ENCODE measurements at places on chromosomes 5 and 9.
A peak's percentile ranks its signal among the peaks of the same experiment; 100 is the strongest.

DNA sequence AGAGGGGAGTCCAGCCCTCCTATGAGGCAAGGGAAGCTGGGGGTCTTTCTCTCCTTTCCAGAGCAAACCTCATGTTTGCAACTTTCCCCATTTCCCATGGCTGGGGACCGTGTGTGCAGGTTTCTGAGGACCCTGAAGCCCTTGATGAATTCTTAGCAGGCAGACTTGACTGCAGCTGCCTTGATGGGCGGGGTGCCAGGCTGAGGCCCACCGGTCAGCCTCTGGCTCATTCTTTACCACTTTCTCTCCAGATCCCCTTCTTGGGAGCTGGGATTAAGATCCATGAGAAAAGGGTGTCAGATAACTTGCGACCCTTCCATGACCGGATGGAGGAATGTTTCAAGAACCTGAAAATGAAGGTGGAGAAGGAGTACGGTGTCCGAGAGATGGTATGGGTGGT is 30.0 kb upstream of the FOXI1 start:
- DNase-seq: no peak

- DNase-seq: no peak
Measured at GRCh38 chr5:95274011-95274410, 10.9 kb downstream of the MCTP1 start.

- peak; percentile 56 for DNase-seq
Measured at GRCh38 chr9:76114144-76114543, 223.7 kb downstream of the PCSK5 start.

DNA sequence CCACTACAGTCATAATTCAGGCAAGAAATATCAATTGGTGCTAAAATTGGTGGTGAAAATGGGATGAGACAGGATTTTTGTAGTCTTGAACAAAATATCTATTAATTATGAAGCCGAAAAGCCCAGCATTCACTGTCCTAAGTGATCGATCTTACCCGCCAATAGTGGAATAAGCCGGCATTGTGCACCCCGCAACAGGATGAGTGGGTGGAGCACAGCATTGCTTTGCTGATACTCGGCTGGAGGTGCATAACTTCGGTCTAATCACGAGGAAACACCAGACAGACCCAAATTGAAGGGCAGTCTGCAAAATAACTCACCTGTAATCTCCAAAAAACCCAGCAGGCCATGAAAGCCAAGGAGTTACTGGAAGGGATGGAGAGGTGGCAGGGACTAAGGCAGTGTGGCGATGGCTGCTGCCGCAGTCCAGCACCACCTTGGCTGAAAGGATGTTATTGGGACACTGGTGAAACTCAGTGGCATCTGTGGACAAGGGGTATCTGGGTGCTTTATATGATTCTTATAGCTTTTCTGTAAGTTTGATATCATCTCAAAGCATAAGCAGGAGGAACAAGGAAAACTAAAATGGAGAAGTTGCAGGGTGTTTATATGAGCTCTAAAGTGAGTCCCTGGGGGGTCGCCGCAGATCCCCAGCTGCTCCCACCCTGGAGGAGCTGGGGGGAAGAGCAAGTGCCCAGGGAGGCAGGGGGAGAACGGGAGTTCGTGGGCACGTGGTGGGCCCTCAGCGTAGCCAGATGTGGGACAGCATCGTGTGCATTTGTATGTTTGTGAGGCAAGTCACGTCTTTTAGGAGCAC is 45.2 kb downstream of the AHRR start:
- no peak for DNase-seq

DNA sequence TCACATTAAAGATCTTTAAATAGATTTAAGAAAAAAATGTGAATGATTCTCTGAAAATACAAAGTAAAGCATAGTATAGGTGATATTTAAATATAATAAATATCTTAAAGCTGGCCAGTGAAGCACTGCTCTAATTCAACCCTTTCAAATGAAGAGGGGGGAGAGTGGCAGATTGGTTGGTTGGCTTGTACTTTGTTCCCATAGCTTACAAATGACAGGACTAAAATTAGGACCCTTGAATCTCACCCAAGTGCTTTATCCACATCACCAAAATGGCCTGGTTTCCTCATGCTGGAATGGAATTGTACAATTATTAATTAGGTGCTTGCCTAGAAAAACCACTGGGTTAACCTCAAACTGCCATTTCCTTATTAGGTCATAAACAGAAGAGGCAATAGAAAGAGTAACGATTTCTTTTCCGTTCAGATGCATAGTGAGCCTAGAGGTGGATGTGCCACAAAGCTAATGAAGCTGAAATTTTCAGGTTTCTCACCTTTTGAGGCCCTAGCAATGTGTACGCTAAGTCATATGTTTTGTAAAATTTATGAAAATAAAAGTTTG is 354.5 kb upstream of the CDH6 start:
- no peak for DNase-seq

DNA sequence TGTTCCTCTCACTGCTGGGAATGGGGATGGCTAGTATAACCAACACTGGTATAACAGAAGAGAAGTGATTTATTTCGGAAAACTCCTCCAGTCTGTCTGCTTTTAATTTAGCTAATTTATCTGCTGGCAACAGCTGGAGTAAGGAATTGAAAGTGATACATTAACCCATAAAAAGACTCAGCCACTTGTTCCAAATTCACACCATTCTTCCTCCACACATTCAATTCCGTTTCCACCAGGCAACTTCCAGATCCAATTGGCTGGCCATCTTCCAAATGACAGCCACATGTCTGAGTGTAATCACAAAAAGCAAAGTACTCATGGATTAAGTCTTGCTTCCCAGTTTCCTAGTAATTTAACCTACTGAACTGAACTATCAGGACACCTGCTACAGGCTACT is 77.1 kb upstream of the RETREG1 start:
- no peak for DNase-seq

DNA sequence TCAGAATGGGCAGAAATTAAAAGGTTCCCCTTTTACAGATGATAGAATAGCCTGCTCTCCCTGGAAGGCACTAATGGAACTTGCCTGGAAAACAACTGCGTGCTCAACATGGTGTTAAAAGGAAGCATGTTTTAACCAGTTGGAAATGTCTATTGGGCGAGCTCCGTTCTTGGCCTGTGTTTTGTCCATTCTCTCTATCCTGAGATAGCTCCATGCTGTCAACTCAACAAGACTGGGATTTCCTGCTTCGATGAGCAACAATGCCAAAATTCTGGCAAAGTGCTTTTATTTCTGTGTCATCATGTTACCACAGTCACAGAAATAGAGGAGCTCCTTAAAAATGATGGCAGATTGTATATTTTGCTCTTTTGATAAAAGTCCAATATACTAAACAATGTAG is 198.3 kb downstream of the PLK2 start:
- DNase-seq: no peak

GRCh38 chr9:112380102-112380824 is at the start of gene HSDL2:
HSDL2 (plus strand) TSS chr9:112380108; CDS start chr9:112380164, 56 bp downstream.
- no peak for DNase-seq

DNA sequence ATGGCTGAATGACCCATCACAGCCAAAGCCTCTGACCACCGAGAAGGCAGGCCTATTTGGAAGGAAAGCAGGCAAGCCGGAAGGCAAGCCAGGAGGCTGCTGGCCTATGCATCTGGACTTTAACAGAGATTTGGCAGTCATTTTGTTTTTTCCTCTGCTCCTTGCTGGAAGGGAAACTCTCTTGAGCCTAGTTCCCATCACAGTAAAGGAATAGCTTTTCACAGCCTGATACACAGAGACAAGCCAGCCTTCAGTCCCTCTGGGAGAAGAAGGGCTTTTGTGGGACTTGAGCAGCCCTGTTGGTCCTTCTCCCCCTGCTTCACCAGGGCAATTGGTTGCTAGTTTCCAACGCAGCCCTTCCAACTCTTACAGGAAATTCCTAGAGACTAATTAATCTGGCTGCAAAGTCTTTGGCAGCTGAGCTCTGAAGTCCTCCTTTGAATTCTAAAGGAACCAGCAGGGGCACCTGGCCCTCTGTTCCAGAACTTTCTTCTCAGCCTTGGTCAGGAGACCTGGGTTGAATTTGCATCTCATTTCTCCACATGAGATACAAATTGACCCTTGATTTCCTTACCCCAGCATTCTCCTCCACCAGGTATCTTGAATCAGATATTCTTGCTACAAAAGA is 157.3 kb upstream of the EPB41L4A start:
- DNase-seq: no peak

- no peak for DNase-seq
Measured at GRCh38 chr5:863244-863805, 12.5 kb upstream of the ZDHHC11 start.

- no peak for DNase-seq
Measured at GRCh38 chr5:39759701-39760100, 334.9 kb upstream of the DAB2 start.

- no peak for DNase-seq
Measured at GRCh38 chr9:115689331-115689730, 464.3 kb upstream of the PAPPA start.

DNA sequence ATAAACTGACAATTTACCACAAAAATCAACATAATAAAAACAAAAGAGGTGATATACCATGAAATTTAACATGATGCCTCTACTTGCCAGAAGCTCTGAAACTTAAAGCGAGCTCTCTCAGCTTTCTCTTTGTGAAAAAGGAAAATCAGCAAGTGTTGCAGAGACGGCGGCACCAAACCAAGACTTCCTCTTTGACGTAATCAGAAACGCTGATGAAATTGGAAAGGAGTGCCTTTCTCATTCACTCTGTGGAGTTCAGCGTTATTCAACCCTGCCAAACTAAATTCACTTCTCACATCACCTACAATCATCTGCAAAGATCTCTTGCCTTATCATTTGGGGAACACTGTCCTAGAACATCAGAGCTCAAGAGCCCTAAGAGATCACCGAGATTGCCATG is 32.2 kb downstream of the ANXA6 start:
- DNase-seq: no peak

DNA sequence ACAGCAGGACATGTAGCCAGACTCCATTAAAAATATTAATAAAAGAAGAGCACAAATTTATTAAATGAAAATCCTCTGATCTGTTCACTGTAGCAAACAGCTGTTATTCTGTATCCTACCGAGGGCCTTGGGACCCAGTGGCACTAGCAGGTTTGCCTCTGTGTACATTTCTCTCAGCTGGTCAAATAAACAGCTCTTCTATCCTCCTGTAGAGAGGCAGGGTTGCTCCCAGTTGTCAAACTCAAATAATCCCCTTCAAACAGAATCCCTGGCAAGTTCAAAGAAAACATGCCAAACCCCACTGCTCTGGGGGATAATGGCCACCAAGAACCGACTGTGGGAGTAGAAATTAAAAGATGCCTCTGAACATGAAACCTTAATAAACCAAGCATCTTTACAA is 1262.0 kb upstream of the DMAC1 start:
- no peak for DNase-seq

GRCh38 chr9:6936103-6936502 is 178.3 kb downstream of the KDM4C start:
- DNase-seq: no peak

- DNase-seq: no peak
Measured at GRCh38 chr5:169876386-169876785, 103.9 kb downstream of the INSYN2B start.

GRCh38 chr9:134130503-134131375 is 5.1 kb upstream of the WDR5 start:
- no peak for DNase-seq

DNA sequence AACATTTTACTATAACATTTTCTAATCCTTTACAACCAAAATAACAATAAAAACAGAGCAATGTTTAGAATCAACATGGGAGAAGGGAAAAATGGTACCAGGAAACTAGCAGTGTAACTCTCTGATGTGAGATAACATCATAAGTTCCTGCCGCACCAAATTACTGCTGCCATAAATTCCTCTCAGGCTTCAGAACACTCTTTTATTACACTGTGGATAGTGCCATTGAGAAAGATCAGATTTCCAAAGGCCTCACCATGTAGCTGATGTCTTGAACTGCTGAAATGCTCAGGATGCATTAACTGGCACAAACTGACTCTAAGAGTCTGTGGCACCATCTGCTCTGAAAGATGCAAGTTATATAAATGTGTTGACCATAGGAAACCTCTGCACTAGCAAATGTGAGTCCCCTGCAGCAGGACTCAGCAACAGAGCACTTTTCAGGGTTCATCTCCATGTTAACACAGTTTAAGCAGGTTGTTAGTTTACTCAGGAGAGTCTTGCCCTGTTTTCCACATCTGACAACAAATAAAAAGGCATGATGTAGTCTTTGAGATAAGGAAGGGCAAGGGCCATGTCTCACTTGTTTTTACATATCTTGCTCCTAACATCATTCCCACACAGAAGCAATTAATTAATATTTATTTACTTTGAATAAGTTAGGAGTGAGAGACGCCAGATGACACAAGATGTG is 218.1 kb downstream of the CETN3 start:
- DNase-seq: no peak

- DNase-seq: no peak
Measured at GRCh38 chr9:116870566-116870965, 183.5 kb downstream of the TRIM32 start.

DNA sequence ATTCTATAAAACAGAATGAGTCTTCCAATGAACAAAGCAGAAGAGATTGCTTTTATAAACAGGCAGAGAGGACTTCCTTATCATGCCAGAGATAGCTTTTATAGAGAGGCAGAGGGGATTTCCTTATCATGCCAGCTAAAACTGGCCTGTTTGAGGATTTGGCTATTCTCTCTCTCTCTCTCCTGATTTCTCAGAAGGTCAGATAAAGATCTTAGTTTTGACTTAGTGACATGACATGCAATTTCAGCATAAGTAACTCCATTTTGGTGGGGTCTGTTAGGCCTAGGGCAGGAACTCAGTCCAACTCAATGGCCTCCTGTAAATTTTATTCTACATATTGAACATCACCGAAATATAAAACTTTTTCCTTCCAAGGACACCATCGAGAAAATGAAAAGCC is 31.5 kb upstream of the DENND4C start:
- no peak for DNase-seq

- DNase-seq: no peak
Measured at GRCh38 chr5:141882594-141883183, 4.5 kb upstream of the PCDH1 start.

DNA sequence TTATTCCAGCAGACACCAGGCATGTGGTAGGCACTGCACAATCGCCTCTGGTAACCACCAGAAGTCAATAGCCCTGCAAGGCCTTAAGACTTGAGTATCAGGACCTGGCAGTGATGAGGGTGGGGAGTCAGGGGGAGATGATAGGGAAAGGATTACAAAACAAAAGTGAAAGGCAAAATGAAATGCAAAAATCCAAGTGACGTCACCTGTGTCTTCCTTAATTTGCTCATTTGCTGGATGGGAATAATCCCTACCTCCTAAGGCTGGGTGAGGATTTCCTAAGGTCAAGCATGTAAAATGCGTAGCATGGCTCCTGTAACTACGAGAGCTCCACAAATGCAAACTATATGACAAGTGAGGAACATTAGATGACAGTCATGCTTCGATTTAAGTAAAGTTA is 58.4 kb downstream of the FOXI1 start:
- DNase-seq: no peak

DNA sequence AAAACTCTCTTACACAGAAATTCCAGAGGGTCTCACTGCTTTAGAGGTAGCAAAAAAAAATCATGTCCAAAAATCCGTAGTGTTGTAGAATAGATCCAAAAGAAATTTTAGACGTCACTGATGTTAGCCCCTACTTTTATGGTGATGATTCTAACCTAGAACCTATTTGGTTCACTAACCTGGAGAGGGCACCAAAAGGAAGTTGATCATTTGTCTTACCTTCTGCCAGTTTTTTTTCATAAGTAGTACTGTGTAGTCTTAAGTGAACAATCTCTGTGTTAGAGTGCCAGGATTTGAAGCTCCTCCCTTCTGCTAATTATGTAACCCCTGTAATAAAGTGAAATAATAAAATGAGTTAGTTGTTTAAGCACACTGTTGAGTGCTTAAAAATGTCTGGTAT is 215.2 kb downstream of the SMARCA2 start:
- no peak for DNase-seq
